NCI-H2081 (cell line): ENCODE measurements at places on chromosomes 6 and 20.

- DNase-seq: no peak
Measured at GRCh38 chr6:21033575-21034026, 499.3 kb downstream of the CDKAL1 start.

DNA sequence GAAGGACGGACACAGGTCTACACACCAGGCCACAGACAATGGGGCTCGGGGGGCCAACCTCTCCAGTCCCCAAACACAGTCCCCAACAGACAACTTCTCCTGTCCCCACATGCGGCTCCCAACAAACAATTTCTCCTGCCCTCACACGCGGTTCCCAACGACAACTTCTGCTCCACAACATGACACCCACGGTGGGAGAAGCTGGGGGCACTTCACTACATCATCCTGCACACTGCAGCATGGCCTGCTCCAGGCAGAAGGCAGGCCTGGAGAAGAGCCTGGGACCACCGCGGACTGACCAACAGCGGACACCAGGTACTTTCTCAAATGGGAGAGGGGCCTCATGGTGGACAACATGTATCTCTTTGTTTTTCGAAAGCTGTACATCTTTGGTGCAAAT lies 6.7 kb downstream of the TAF4 start:
- no peak for DNase-seq

DNA sequence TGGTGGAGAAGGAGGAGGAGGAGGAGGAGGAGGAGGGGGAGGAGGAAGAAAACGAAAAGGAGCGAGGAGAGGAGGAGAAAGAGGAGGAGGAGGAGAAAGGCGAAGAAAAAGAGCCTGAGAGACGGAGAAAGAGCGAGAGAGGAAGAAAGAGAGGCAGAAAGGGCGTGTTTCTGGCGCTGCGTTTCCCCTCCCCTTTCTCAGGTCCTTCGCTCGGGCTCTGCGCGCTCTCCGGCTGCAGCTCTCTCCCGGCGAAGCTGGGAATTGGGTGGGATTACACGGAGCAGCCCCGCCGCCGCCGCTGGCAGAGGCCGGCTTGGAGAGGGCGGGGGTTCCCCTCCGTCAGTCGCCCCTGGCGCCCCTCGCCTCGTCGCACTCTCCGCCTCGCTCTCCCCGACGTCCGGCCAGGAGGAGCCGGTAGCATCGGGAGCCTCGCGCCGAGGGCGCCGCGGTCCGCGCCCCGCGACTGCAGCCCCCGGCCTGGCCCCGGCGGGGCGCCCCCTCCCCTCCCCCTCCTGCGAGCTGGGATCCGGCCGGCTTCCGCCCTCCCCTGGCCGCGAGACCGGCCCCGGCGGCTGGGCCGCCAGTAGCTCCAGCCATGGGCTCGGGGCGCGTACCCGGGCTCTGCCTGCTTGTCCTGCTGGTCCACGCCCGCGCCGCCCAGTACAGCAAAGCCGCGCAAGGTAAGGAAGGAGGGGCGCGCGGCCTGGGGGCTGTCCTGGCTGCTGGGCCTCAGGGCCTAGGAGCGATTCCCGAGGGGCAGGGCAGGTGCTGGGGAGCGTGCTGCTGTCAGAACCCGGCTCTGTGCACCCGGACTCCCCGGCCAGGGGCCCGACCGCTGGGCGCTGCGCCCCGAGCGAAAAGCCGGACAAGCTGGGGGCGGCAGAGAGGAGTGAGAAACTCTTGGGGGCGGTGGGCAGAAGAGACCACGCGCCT lies at the start of gene SCUBE3:
SCUBE3 (plus strand) TSS at position 133 of the 933 bp plus-strand sequence; CDS start at position 596, 463 bp downstream.
- DNase-seq: peak; percentile 17

DNA sequence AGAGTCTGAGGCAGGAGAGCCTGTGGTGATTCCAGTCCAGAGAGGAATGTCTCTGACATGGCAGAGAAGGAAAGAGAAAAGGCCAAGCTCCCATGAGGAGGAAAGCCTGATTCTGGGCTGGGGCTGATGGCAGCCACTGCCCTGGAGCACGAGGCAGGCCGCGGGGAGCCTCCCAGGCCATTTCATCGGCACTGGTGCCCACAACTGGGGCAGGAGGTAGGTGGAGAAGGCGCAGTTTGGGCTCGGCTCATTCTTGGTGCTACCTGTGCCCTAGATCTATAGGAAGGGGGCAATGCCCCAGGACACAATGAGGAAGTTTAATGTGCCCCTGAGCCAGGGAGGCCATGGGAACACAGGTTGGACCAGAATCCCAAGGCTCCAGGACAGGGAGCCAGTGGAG lies 2.6 kb upstream of the TREML1 start:
- DNase-seq: no peak

- no peak for DNase-seq
Measured at GRCh38 chr6:136812174-136812573, 10.2 kb upstream of the PEX7 start.

- DNase-seq: no peak
Measured at GRCh38 chr6:139161169-139161568, 26.3 kb downstream of the HECA start.

DNA sequence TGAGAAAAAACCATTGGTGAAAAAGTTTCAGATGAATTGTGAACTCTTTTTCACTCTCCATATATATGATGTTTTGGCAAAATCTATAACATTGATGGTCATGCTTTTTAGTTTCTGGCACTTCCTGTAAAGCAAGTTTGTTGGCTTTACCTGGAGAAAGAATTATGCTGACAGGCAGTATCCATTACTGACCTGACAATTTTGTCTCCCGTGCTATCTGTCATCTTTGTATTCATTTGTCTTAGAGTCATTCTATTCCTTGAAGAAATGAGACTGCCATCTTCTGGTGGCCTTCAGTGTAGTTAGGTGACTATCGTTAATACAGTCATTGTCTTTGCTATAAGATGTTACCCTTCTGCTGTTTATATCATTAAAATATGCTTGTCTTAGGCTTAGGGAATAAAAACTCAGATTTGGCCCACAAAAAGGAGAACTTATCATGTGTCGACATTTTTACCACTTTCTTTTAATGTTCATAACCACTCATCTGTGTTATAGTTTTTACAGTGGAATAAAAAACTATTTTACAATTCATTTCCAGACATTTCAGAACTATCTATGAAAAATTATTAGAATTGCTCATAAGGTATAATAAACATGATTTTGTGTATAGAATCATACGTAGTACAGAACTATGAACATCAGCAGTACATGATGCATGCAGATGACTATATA lies 707.0 kb downstream of the EPM2A start:
- peak; percentile 26 for DNase-seq

GRCh38 chr6:101108286-101108685 lies 227.2 kb upstream of the ASCC3 start:
- DNase-seq: no peak

DNA sequence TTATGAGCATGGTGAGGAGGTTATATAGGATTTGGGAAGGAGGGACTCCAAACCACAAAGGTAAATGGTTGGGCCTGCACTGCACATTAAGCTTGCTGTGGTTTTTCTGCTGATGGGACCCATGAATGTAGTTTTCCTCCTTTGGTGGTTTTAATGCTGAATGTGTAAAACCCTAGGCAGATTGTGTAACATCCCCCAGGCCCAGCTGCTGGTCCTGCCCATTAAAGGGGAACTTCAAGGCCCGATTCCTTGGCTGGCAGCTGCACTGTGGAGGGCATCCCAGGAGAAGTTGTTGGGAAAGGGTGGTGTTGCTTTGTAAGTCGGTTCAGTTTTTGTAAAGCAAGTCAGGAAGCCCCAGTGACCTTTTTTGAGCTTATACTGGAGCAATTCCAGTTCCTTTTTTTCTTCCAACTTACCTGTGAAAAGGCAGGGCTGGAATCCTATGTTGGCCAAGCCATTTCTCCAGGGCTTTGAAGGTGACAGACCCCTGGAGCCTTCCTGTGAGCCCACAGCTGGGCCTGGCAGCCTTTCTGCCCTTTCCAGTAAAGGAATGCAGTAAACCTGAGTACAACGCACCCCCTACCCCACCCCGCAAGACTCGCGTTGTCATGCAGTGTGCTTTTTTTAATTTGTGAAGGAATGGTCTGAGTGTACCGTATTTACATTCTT lies 43.1 kb upstream of the NAA20 start:
- DNase-seq: no peak

GRCh38 chr6:37501632-37502491 lies 2.2 kb upstream of the CCDC167 start:
- no peak for DNase-seq

DNA sequence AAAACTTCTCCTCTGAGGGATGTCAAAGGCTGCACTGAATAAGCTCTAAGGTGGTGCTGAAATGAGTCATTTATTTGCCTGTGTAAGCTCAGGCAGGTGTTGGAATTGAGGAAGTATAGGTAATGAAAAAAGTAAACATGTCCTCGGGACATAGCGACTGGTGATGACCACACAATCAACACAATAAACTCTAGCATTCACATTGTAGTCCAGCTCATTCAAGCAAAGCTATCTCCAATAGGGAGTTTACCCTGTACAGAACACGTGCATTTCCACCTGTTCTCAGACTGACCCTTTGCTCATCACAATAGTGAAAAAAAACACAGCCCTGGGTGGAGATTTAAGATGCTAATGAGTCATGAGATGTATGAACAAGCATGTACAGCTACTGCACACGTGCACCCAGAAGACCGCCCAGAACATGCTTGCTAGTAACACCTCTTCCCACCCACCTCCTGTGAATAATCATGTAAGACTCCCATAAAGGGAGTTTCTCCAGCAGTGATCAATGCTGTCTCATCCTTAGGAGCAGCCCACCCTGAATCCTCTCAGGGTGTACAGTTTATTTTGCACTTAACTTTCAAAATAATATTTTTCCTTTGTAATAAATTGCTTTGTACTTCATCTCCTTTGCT lies 33.0 kb upstream of the POU5F1 start:
- peak; percentile 63 for DNase-seq

DNA sequence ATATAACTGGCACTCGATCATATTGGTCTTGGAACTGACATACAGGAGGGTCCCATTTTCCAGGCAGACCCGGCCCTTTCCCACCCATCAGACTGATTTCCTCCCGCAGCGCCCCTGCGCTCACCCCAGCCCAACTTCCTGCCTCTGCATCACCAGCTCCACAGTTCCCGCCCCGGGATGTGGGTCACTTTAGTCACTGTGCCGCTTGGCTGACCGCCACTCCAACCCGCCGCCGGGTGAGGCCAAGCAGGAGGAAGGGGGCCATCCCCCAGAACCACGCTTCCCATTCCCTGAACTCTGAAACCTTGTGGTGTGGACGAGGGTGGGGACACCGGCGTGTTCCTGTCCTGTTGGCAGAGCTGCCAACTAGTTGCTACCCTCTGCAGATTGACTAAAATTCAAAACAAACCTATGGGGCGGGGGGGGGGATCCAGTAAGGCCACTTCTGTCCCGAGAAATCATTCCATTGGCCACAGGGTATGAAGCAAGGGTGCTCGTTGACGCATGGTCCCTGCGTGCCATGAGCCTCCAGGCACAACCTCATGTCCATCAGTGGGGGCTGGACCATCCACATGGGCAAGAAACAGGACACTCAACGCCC lies 12.3 kb downstream of the TGM2 start:
- no peak for DNase-seq

GRCh38 chr6:32147401-32148132 lies 4.2 kb downstream of the PRRT1 start:
- no peak for DNase-seq

GRCh38 chr6:78952362-78952761 lies 85.0 kb downstream of the IRAK1BP1 start:
- no peak for DNase-seq

GRCh38 chr6:116127771-116128493 lies 2.0 kb upstream of the COL10A1 start:
- no peak for DNase-seq

GRCh38 chr20:18904192-18904591 lies 90.6 kb downstream of the SCP2D1 start:
- no peak for DNase-seq

- DNase-seq: no peak
Measured at GRCh38 chr6:71375676-71376075, 87.1 kb downstream of the OGFRL1 start.

DNA sequence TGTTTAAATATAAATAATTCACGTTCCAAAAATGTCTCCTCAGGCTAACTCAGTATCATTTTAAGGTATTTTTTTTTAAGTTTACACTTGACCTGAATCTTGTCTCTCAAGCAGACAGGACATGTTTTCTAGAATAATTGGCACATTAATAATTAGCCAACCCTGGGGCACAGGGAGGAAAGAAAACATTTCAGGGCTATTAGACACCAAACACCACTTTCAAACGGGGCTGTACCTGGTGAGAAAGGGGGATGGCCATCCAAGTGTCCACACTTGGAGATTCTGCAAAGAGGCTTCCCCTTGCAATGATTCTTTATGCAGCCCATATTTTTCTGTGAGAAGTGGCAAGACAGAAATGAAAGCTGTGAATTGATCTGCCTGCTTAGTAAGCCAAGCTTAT lies 560.8 kb downstream of the CD109 start:
- no peak for DNase-seq

DNA sequence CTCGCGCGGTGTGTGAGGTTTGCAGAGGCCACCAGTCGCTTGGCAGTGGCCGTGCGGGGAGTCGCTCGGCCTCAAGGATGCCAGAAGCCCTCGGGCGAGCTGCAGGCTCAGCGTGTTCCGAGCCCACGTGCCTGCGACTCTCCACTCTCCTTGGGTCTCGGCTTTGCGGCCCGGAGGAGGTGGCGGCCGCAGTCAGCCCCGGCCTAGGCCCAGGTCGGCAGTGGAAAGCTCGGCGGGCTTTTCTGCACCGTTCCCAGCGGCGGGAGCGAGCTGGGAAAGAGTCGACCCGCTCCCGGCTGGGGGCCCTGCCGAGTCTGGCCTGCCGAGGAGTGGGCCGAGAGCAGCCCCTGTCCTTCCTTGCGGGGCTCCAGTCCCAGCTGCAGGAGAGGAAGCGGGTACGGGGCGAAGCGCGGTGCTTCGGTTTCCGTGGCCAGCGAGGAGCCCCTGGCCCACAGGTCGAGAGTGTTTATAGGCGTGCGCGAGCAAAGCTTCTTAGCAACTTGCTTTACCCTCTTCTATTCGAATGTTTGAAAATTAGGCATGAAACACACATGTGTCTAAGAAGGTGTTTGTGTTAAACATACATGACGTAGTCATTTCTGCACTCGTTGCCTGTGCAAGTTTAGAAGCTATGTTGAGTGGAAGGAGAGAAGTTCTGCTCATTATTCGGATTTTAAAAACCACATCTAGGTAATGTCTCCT lies 5.6 kb downstream of the FOXC1 start:
- no peak for DNase-seq

DNA sequence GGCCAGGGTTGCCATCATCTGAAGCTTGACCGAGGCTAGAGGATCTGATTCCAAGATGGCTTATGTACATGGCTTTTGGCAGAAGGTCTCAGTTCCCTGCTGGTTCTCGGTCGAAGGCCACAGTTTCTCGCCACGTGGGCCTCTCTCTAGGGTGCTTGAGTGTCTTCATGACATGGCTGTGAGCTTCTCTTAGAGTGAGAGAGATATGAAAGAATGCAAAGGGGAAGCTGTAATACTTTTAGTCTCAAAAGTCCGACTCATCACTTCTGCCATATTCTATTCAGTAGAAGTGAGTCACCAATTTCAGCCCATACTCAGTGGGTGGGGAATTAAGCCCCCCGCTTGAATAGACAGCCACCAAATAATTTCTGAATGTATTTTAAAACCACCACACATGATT lies 94.2 kb downstream of the UTRN start:
- DNase-seq: no peak
